Heart right ventricle (tissue), 16 donors: ENCODE measurements at places on chromosomes 12 and 14. TPM values are rescaled to one million over a fixed set of nuclear protein-coding genes. Genes with fewer than 3 reads are reported as not detected.

The CABP1 gene
- 8.7 TPM for total RNA-seq

DNA sequence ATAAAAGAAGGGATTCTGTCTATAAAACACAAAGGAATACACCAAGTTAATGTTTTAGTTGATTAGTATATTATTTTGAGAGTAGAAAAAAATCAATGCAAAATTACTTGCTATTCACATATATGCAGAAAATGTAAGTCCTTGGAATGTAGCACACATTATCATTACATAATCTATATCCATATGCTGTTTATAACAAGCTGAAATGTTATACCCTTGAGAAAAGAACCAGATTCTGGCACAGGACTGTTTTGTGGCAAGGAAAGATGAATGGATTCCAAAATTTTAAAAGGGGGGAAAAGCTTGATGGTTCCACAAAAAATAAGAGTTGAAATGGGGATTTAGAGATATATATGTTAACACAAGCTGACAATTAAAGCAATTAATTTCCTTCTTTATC lies 153.6 kb downstream of the MSRB3 start:
- no peak overlapping the region for H3K27ac ChIP-seq
- no peaks in the 10 kb centered on the region for H3K36me3 ChIP-seq
- H3K27me3 ChIP-seq: no peaks in the 10 kb centered on the region
- no peak overlapping the region for H3K4me3 ChIP-seq
- no peak for DNase-seq

The CCDC177 gene
- total RNA-seq: not detected

The CMAS gene
- total RNA-seq: 34.9 TPM

DNA sequence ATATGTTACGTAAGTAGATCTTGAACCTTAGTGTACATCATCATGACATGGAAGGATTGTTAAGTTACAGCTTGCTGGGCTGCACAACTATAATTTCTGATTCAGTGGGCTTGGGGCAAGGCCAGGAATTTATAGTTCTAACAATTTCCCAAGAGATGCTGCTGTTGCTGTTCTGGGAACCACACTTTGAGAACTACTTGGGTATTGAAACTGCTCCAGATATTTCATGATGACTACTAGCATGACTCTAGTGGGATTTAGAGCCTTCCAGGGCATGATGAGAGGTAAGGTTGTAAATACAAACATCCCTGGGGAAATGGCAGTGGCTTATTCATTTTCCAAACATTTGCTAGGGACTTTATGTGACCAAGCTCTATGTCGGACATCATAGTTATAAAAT lies 904.8 kb upstream of the SEL1L start:
- no peak overlapping the region for H3K4me3 ChIP-seq
- no peaks in the 10 kb centered on the region for H3K27me3 ChIP-seq
- no peaks in the 10 kb centered on the region for H3K36me3 ChIP-seq
- DNase-seq: no peak
- H3K4me1 ChIP-seq: no peaks in the 10 kb centered on the region

DNA sequence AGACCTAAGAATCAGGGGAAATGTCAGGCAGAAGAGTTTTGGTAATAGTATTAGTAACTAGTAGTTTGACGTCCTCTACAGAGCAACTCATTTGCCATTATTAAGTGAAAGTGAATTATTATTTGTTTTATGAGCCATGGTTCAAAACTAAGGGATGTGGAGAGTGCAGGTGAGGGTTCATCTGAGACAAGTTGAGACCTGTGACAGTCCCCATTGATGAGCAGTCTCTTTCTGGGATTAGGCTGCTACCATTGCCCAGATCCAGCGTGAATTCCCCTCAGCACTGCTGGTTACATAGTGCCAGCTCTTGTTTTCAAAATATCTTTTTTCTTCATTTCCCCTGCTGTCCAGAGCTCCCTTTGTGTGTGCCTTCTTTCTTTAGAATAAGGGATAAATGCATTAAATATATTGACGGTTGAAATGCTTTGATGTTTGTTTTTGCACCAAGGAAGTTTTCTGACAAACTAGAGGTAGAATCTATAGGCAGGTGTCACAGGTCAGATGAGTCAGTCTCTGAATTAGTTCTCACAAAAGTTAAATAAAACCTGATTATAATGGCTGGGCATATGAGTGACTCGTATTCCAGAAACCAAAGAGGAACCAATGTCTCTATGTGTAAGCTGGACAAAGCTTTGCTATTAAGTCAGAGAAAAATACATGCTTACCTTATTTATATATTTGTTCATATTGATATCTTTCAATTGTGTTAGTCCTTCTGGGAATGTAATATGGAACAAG lies 381.4 kb downstream of the TMEM117 start:
- no peaks in the 10 kb centered on the region for H3K27me3 ChIP-seq
- no peaks in the 10 kb centered on the region for H3K36me3 ChIP-seq
- no peak for DNase-seq
- H3K4me3 ChIP-seq: no peak overlapping the region
- no peak overlapping the region for H3K27ac ChIP-seq

DNA sequence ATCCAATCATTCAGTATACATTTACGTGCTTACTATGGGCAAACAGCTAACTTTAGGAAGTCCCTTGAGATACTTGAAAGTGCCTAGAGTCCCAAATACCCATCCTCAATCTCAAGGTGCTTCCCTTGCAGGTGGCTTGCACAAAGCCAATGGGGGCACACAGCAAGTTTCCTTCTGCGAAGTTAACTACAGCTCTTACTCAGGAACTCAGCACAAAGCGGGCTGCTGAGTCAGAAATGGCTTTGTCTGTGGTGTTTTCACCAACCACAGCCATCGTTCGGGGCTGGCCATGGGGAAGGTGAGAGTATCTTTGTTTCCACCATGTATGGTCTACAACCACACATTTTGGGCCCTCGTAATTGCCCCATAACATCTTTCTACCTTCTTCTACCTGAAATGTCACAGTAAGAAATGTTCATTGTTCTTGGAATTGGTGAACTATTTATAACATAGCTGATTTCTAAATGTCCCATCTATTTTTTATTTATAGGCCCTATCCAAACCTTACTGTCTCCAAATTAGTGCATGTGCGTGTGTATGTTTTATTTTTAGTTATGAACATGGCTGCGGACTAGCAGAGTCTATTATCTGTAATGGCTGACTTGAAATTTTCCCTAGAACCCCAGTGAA lies 13.9 kb downstream of the MFAP5 start:
- DNase-seq: no peak
- H3K27me3 ChIP-seq: peaks cover 3% of the 10 kb centered on the region
- no peaks in the 10 kb centered on the region for H3K36me3 ChIP-seq
- H3K4me1 ChIP-seq: no peaks in the 10 kb centered on the region
- H3K4me3 ChIP-seq: no peak overlapping the region

DNA sequence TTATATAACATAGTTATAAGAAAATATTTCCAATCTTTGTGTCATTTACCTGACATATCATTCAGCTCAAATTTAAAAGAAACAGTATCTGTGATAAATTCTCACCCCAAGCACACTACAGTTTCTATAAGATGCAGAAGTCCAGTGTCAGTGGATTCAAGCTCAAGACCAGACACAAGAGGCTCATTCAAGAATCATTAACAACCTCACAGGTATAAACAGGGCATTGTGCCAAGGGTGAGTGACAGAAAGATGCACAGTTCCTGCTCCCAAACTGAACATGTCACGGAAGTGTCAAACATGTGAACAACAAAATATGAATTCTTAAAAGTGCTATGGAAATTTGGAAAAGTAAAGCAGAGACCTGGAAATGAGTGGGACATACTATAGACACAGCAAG lies 12.8 kb downstream of the ATP2B1 start:
- H3K4me1 ChIP-seq: no peaks in the 10 kb centered on the region
- H3K27me3 ChIP-seq: no peaks in the 10 kb centered on the region
- DNase-seq: no peak
- no peak overlapping the region for H3K4me3 ChIP-seq
